Kidney (tissue), 22 donors: ENCODE measurements at places on chromosomes 12 and 14. TPM values are rescaled to one million over a fixed set of nuclear protein-coding genes. Genes with fewer than 3 reads are reported as not detected.

The GALC gene
- 29.4 TPM for total RNA-seq

The PPFIA2 gene
- total RNA-seq, result 9.4 TPM

The C12orf54 gene
- not detected for total RNA-seq

The TAS2R7 gene
- total RNA-seq, result not detected

The RILPL2 gene
- 8.0 TPM for total RNA-seq

The DNAH10 gene
- 0.28 TPM for total RNA-seq

The TECPR2 gene
- 30.2 TPM for total RNA-seq

The GPR84 gene
- total RNA-seq, result 1.7 TPM

The SLC10A1 gene
- total RNA-seq, result not detected
